ENCODE measurements at places on chromosomes 3 and 15.
A peak's percentile ranks its signal among the peaks of the same experiment; 100 is the strongest.

DNA sequence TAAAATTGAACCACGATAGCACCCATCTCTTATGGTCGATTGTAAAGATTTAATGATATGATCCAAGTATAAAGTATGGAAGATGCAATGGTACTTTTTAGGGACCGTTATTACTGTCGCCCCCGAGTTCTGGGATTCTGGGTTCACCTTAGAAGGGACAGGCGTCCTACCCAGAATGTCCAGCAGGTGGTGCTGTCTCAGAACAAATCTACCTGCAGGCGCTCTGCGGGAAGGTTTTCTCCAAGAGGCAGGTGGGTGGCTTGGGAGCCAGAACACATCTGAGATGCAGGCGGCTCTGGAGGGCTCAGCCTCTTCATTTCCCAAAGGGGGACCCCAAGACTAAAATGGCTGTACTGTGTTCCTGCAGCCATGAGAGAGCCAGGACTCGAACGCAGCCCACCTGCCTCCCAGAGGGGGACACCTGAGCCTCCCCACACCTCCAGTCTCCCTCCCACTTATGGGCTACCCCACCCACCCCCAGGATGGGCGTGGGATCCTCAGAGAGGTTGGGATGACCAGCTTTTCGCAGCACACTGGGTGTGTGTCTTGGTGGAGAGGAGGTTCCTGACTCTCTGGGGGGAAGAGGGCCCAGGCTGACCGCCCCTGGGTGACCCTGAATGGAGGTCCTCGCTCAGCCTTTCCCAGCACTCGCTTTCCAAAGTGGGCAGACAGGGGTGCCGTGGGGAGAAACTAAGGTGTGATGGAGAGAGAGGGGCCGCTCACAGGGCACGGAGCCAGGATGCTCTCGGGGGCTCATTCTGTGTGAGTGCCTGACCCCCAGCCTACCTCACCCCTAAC is 28.1 kb upstream of the CORO2B start:
- peaks cover 9% of the 10 kb centered on the region for H3K4me1 ChIP-seq
- no peak overlapping the region for H3K4me3 ChIP-seq
- no peaks in the 10 kb centered on the region for H3K27me3 ChIP-seq
- DNase-seq = peak; percentile 83
- no peaks in the 10 kb centered on the region for H3K36me3 ChIP-seq
- no peak overlapping the region for H3K27ac ChIP-seq

DNA sequence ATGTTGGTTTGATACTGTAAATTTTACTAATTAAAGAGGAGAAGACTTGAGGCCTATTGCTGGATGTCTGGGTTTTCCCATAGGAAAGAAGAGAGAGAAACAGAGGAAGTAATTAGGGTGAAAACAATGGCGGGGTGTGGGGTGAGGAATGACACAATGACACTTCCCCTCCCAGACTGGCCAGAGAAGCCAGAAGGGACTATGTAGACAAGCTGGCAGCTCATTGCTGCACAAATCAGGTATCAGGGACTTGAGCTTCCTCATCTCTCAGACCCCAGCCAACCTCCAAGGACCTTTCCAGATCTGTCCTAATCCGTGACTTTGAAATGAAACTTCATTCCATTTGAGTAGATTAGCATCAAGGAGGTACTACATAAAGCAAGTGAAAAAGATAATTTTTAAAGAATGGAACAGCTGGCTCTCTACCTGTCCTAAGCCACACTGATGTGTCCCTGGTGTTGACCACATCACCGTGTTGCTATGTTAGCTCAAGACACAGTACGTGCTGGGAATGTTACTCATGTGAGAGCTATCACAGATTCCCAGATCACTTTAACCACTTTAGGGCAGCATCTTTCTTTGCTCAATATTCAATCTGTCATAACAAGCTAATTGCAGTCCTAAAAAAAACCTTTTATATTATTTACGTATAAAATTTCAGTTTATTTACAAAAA is 22.2 kb downstream of the TMEM212 start:
- no peak overlapping the region for H3K4me3 ChIP-seq
- H3K36me3 ChIP-seq = no peaks in the 10 kb centered on the region
- no peak for DNase-seq
- H3K27me3 ChIP-seq = no peaks in the 10 kb centered on the region
- H3K4me1 ChIP-seq = peaks cover 7% of the 10 kb centered on the region
- H3K27ac ChIP-seq = no peak overlapping the region

GRCh38 chr3:184133840-184134745 is 1.1 kb upstream of the EIF2B5 start:
- no peaks in the 10 kb centered on the region for H3K36me3 ChIP-seq
- peak overlapping the region; percentile 93 for H3K4me3 ChIP-seq
- peak; percentile 90 for DNase-seq
- H3K4me1 ChIP-seq = peaks cover 5% of the 10 kb centered on the region
- H3K27me3 ChIP-seq = no peaks in the 10 kb centered on the region
- H3K27ac ChIP-seq = peak overlapping the region; percentile 86

- H3K27me3 ChIP-seq = no peaks in the 10 kb centered on the region
- H3K4me1 ChIP-seq = peaks cover 29% of the 10 kb centered on the region
- no peak overlapping the region for H3K27ac ChIP-seq
- H3K36me3 ChIP-seq = peaks cover 57% of the 10 kb centered on the region
- no peak for DNase-seq
These were observed 56.8 kb downstream of the PHLDB2 start for GRCh38 chr3:111915905-111916304.

DNA sequence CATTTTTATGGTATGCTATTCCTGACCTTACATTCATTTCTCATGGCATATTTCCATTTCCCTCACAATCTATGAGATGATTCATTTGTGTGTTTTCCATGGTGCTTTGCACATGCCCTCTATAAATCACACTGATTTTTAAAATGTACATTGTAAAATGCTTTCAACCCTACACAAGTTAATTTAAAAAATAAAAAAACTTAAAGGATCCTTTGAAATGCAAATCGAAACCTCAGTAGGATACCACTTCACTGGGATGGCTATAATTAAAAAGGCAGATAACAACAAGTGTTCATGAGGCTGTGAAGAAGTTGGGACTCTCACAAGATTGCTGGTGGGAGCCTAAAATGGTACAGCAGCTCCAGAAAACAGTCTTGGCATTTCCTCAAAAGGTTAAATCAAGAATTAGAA is 83.5 kb downstream of the FMN1 start:
- no peak for DNase-seq
- no peaks in the 10 kb centered on the region for H3K27me3 ChIP-seq
- H3K36me3 ChIP-seq = no peaks in the 10 kb centered on the region
- H3K4me1 ChIP-seq = no peaks in the 10 kb centered on the region
- no peak overlapping the region for H3K4me3 ChIP-seq
- no peak overlapping the region for H3K27ac ChIP-seq

- peak overlapping the region; percentile 79 for H3K27ac ChIP-seq
- H3K4me3 ChIP-seq = no peak overlapping the region
- H3K27me3 ChIP-seq = no peaks in the 10 kb centered on the region
- H3K4me1 ChIP-seq = peaks cover 20% of the 10 kb centered on the region
- DNase-seq = peak; percentile 78
These were observed 166.0 kb upstream of the COL8A1 start for GRCh38 chr3:99472385-99472784.

DNA sequence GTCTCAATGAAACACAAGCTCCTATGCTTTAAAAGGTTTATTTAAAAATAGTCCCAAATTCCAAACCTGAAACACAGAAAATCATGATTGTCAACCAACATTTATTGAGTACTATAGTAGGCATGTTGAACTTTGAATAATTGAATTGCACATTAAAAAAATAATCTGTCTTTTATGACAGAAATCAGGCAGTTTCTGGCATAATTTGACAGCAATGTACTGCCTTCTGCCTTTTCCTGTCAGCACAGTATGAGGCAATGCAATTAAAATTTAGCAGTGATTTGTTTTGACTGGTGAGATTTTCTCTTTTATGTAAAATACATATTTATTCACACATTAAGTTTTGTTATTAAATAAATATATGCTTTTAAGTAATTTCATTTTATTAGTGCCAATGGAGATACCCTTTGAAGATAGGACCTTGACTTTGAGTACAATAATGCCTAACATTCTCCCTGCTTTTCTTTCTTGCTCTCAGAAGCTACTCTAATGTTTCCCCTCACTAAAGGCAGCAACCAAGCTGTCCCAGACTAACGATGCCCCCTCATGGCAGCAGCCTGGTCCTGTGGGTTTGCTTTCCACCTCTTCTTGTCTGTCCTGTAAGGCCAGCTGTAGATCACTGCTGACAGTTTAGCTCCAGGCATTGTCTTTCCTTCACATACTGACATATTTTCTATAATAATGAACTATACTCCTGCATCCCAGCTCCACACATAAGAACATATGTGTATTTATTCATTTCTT is 346.7 kb downstream of the IL20RB start:
- no peak overlapping the region for H3K4me3 ChIP-seq
- no peaks in the 10 kb centered on the region for H3K4me1 ChIP-seq
- H3K27ac ChIP-seq = no peak overlapping the region
- H3K36me3 ChIP-seq = no peaks in the 10 kb centered on the region
- no peak for DNase-seq
- H3K27me3 ChIP-seq = no peaks in the 10 kb centered on the region

GRCh38 chr3:59876533-59877062 is 826.8 kb upstream of the CFAP20DC start:
- DNase-seq = no peak
- peaks cover 13% of the 10 kb centered on the region for H3K4me1 ChIP-seq
- H3K27ac ChIP-seq = no peak overlapping the region
- no peaks in the 10 kb centered on the region for H3K36me3 ChIP-seq
- no peak overlapping the region for H3K4me3 ChIP-seq

- no peaks in the 10 kb centered on the region for H3K27me3 ChIP-seq
- DNase-seq = no peak
- H3K36me3 ChIP-seq = peaks cover 6% of the 10 kb centered on the region
- H3K4me3 ChIP-seq = no peak overlapping the region
- H3K27ac ChIP-seq = no peak overlapping the region
These were observed 28.4 kb downstream of the TMEM44 start for GRCh38 chr3:194604837-194605236.

DNA sequence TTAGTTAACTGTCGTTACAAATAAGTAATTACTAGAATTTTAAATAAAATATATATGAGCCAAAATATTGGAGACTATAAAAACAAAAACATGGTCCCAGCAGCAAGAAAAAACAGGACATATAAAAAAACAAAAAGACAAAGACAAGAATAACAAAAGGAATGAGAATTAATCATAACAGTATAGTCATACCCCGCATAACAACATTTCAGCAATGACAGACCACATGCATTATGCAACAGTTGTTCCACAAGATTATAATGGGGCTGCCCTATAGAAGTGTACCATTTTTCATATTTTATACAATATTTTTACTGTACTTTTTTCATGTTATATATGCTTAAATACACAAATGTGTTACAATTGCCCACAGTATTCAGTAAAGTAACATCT is 5.6 kb downstream of the HLTF start:
- H3K4me3 ChIP-seq = no peak overlapping the region
- H3K36me3 ChIP-seq = no peaks in the 10 kb centered on the region
- peaks cover 5% of the 10 kb centered on the region for H3K4me1 ChIP-seq
- no peak for DNase-seq
- no peak overlapping the region for H3K27ac ChIP-seq
- H3K27me3 ChIP-seq = no peaks in the 10 kb centered on the region

DNA sequence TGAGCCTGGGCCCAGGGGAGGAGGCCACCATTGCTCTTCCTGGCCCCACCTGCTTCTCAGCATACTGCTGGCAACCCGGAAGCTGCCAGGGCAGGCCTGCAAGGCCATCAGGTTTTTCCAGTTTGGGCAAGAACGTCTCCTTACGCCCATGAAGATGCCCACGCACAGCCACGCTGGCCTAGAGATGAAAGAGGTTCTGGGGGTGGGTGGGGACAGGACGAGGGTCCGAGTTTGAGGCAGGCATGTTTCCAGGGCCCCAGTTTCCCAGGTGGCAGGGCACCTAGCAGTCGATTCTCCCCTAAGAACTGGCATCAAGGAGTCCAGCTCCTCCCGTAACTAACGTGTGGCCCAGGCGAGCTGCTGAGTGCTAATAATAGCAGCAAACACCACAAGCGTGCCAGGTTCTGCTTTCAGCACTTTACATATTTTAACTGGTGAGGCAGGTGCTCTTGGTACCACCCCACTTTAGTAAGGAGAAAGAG is 45.8 kb downstream of the ZNF710 start:
- no peak overlapping the region for H3K4me3 ChIP-seq
- no peaks in the 10 kb centered on the region for H3K27me3 ChIP-seq

GRCh38 chr15:50353975-50354837 is 792 bp downstream of the GABPB1 start:
- H3K27me3 ChIP-seq = no peaks in the 10 kb centered on the region
- peaks cover 44% of the 10 kb centered on the region for H3K4me1 ChIP-seq
- H3K36me3 ChIP-seq = no peaks in the 10 kb centered on the region

DNA sequence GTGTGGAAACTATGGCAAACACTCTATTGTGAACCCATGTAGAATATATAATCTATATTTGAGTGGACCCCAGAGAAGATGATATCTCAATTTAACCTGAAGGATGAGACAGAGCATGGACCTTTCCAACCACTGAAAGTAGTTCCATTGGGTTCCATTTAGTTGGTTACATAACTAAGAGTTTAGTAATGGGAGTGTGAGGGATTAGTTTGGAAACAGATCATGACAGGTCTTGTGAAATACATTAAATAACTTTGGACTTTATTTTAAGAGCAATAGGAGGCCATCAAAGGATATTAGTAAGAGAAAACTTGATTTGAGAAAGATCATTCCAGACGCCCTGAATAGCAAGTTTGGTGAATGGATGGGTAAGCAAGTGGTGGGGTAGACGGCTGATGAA is 487.2 kb upstream of the ROBO2 start:
- no peak overlapping the region for H3K4me3 ChIP-seq
- H3K36me3 ChIP-seq = no peaks in the 10 kb centered on the region
- DNase-seq = no peak
- H3K27ac ChIP-seq = no peak overlapping the region

- no peak overlapping the region for H3K4me3 ChIP-seq
- no peaks in the 10 kb centered on the region for H3K36me3 ChIP-seq
- H3K4me1 ChIP-seq = no peaks in the 10 kb centered on the region
- peak; percentile 11 for DNase-seq
- no peaks in the 10 kb centered on the region for H3K27me3 ChIP-seq
These were observed 59.7 kb downstream of the ADAMTS7 start for GRCh38 chr15:78751602-78751979.

DNA sequence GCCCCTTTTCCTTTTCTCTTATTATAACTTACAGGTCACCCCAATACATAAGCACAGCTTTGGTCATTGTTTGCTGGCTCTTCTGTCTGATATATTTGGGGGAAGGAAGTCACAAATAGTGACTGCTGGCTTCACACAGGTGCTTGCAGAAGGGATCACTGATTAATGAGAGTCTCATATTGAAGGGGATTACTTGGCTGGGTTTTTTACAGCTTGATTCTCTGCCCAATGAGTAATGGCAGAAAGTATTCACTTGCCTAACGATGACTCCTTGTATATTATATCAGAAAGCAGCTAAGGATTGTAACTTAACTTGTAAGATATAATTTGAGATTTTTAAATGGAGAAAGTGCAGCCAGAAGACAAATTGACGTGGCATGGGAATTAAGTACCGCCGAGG is 119.3 kb upstream of the PFN2 start:
- DNase-seq = no peak
- no peaks in the 10 kb centered on the region for H3K36me3 ChIP-seq
- no peak overlapping the region for H3K27ac ChIP-seq
- H3K27me3 ChIP-seq = no peaks in the 10 kb centered on the region
- no peaks in the 10 kb centered on the region for H3K4me1 ChIP-seq

- peaks cover under 1% of the 10 kb centered on the region for H3K4me1 ChIP-seq
- no peaks in the 10 kb centered on the region for H3K27me3 ChIP-seq
- H3K36me3 ChIP-seq = no peaks in the 10 kb centered on the region
- peak; percentile 21 for DNase-seq
These were observed 9.7 kb upstream of the PTPN23 start for GRCh38 chr3:47370887-47371697.

- no peaks in the 10 kb centered on the region for H3K4me1 ChIP-seq
- no peak overlapping the region for H3K27ac ChIP-seq
- no peak overlapping the region for H3K4me3 ChIP-seq
- no peaks in the 10 kb centered on the region for H3K36me3 ChIP-seq
- no peaks in the 10 kb centered on the region for H3K27me3 ChIP-seq
These were observed 68.7 kb upstream of the ADPGK start for GRCh38 chr15:72852273-72852672.

Data from tibial artery (tissue), 4 donors.